Fibroblast of skin of left biceps (primary cell): ENCODE measurements at places on chromosomes 7 and 10.

DNA sequence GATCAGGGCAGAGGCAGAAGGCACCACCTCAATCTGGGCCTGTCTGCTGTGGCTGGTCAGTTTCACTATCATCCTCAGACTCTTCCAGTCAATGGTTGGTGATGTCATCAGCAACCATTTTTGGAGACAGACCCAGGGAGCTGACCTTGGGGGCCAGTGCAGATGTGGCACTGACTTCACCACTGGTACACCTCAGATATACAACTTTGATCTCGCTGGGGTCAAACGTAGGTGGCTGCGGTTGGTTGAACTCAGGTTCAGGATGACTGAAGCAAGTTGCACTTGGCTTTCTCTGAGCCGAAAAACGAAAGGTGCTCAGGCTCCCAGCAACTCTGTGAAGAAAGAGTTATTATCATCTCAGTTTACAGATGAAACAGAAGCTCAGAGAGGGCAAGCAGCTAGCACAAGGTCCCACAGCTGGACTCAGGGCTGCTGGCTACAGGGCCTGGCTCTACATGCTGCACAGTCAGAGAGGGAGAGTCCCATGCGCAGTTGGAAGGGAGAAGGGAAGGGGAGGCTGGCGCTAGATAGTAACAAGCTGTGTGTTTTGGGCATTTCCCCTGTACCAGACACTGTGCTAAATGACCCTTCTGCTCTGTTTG is 27.2 kb downstream of the ANKRD16 start:
- DNase-seq: no peak

- DNase-seq: peak; percentile 16
Measured at GRCh38 chr7:22387583-22387982, 30.6 kb upstream of the RAPGEF5 start.

DNA sequence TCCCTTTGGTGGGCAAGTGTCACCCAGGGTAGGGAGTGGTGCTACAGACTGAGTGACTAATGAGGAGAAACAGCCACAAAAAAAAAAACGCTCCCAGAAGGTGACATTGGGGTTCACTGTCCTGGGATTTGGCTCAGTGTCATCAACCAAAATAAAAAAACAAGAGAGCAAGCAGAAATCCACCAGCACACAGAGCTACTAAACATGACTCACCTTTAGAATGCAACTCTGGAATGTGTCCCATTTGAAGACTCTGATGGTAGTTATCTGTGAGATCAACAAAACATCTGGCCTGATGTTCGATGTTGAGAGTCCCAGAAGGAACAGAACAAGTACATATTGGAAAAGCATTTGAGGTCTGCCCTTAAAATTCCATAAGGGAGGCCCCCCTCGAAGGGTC is 200.3 kb upstream of the LYZL2 start:
- peak; percentile 51 for DNase-seq

DNA sequence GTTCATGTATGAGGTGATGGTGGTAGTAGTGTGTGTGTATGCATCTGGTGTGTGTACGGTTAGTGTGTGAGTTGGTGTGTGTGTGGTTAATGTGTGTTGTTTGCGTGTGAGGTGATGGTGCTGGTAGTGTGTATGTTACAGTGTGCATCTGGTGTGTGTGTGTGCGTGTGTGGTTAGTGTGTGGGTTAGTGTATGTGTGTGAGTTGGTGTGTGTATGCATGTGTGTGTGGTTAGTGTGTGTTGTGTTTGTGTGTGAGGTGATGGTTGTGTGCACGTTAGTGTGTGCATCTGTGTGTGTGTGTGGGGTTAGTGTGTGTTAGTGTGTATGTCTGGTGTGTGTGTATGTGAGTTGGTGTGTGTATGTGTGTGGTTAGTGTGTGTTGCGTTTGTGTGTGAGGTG is 153.0 kb downstream of the ACTR3B start:
- DNase-seq: no peak

DNA sequence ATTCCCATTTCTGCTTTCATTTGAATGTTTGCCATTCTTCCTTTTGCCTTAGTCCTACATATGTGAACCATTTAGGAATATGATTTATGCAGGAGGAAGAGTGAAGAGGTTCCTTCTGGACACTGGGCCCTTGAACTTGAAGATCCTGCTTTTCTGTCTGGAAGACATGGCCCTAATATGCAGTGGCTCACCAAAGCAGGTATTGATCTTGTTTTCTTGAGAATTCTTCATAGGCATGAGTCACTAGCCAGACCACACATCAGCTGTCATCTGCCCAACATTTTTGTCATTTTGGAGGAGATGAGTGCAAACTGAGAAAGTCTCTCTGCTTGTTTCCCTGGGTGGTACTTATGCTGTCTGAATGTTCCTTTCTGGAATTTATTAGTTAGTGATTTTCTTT is 382.6 kb downstream of the LRMDA start:
- DNase-seq: no peak

GRCh38 chr10:101848408-101848807 is 4.8 kb upstream of the KCNIP2 start:
- no peak for DNase-seq

GRCh38 chr10:15345450-15345849 is 25.6 kb downstream of the FAM171A1 start:
- DNase-seq: no peak

DNA sequence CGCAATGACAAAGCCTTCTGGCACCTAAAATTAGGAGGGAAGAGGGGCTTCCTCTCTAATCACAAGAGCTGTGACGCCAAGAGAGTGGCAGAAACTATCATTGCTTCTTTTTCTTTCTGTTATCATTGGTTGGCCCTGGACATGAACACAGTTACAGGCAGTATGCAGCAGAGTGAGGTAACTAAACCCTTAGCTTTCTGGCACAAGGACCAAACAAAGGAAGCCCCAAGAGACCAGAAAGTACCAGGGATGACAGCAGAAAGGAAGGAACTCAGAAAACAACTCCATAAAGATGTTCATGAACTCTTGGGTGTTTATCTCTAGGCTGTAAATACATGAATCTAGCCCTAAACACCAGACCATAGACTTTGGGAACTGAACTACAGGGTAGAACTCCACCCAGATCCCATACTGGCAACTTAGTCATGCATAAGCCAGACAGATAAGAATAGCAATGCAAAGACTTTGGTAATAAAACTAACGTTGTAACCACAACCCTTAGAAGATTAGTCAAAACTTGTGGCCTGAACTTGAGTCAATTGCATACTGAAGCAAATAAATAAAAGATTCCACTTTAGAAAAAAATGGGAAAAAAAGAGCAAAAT is 195.7 kb upstream of the PTN start:
- peak; percentile 45 for DNase-seq

- no peak for DNase-seq
Measured at GRCh38 chr10:109956454-109957091, 33.3 kb upstream of the XPNPEP1 start.

GRCh38 chr7:115549910-115550309 is 480.7 kb downstream of the TFEC start:
- DNase-seq: no peak

DNA sequence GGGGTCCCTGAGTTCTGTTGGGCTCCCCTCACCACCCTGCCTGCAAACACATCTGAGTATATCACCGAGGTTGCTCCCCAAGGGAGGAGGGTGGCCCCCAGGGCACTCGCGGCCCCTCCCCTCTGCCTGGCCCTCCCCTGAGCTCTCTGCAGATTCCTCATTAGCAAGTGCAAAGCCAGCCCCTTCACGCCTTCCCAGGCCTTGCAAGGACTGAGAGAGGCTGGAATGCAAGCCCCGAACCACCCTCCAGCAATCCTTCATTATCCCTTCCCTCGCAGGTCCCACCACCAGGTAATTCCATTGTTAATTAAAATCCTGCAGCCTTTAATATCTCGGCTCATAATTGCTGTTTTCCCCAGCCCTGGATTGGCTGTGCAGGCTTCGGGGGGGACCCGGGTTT is 35.3 kb upstream of the MYL10 start:
- DNase-seq: no peak

DNA sequence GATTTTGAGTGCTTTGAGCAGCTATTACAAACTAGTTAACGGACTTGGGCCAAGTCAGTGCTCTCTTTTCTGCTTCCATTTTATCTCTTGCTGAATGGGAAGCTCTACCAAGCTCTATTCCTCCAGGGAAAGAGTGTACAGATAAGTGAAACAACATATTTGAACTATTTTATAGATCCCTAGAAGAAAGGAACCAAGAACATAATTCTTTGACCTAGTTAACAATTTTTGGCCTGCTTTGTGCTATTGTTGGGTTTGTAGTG is 244.8 kb downstream of the PRKG1 start:
- no peak for DNase-seq

DNA sequence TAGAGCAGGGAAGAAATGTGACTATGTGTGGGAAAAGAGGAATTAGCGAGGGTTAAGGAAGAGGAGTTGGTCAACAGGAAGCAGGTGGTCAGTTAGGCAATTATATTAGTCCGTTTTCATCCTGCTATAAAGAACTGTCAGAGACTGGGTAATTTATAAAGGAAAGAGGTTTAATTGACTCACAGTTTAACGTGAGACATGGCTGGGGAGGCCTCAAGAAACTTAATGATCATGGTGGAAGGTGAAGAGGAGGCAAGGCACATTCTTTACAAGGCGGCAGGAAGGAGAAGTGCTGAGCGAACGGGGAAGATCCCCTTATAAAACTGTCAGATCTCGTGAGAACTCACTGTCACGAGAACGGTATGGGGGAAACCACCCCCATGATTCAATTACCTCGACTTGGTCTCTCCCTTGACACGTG is 35.0 kb downstream of the RAMP3 start:
- no peak for DNase-seq

- DNase-seq: peak; percentile 91
Measured at GRCh38 chr7:106421181-106421762, 136.5 kb upstream of the NAMPT start.

- no peak for DNase-seq
Measured at GRCh38 chr7:102434039-102434486, 688 bp downstream of the ORAI2 start.

DNA sequence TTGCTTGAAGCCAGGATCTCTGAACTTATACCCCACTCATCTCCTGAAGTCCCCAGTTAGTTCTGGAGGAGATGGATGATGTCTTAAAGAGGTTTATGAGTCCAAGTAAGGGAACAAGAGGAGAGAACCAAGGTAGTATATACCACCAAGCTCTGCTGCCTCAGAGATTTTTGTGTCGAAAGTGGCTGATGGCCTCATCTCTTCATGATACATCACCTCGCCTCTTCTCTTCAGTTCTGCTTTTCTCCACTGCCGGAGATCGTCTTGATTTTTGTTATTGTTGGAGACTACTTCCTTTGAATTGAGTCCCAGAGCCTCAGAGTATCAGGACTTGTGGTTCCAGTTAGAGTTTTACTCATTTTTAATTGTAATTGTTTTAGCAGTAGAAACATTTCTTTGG is 1.9 kb downstream of the VTI1A start:
- no peak for DNase-seq

DNA sequence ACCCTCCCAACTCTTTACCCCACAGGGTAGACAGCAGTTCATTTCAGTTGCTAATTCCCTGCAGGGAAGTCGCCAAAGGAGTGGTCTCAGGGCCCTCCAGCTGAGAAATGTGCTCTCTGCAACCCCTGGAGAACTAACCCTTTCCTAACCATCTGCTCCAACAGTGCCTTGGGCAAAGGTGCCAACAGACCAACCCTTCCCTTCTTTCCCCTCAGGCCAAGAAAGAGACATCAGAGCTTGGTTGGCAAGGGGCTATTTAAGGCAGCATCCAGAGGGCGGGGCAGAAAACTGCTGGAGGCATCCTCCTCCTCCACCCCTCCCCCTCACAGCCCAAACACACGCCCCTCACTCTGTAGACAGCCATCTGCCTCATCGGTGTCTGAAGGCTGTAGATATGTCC is 1.7 kb downstream of the SORBS1 start:
- DNase-seq: no peak

GRCh38 chr7:28005075-28005846 is 175.3 kb downstream of the JAZF1 start:
- no peak for DNase-seq

DNA sequence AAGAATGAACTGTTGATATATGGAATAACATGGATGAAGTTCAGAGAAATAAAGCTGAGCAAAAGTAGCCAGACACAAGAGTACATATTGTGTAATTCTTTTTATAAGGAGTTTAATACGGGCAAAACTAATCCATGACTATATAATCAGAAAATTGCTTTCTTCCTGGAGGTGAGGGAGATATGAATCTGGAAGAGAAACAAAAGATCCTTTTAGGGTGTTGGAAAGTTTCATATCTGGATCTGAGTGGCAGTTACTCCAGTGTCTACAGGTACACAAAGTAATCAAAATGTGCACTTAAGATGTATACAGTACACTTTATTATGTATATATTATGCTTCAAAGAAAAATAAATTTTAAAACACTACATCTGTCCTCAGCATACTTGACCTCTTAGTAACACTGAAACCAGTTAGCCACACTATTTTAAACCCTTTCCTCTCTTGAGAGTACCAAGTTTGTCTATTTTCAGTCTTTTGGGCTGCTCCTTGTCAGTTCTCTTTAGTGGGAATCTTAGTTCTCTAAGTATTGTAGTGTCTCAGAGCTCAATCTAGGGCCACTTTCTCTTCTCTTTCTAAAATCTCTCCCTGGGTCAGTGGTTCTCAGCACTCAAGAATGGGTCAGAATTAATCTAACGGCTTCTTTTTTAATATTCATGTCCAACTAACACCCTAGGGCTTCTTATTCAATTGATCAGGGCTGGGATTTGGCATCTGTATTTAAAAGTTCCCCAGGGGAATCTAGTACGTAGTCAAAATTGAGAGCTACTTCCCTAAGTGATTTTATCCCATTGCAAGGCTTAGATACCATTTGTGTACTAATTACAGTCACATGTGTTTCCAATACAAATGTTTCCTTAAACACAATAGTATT is 4.3 kb upstream of the LIPF start:
- DNase-seq: no peak

DNA sequence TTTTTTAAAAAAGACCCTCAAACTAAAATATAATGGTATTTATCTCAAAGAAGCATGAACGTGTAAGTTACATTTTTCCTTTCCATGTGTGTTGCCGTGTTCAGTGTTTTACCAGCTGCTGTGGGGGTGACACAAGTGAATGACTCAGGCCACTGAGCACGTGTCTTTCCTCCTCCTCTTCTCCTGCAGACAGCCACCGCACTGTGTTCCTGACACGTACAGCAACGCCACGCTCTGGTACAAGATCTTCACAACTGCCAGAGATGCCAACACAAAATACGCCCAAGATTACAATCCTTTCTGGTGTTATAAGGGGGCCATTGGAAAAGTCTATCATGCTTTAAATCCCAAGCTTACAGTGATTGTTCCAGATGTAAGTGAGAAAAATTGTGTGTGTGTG is 29.7 kb downstream of the TMEM248 start:
- no peak for DNase-seq
